ENCODE measurements at places on chromosomes 7 and 10.

GRCh38 chr10:4656576-4657194, 169.3 kb upstream of the AKR1E2 start:
- peak; percentile 36 for DNase-seq

GRCh38 chr7:132280335-132280734, 295.9 kb downstream of the PLXNA4 start:
- DNase-seq, result no peak

GRCh38 chr7:28738412-28738811, 219.7 kb downstream of the TRIL start:
- no peak for DNase-seq

- no peak for DNase-seq
These were observed 181.3 kb downstream of the MAGI2 start for GRCh38 chr7:79272066-79272669.

- no peak for DNase-seq
These were observed 491 bp upstream of the SH2D4B start for GRCh38 chr10:80537086-80537735.

DNA sequence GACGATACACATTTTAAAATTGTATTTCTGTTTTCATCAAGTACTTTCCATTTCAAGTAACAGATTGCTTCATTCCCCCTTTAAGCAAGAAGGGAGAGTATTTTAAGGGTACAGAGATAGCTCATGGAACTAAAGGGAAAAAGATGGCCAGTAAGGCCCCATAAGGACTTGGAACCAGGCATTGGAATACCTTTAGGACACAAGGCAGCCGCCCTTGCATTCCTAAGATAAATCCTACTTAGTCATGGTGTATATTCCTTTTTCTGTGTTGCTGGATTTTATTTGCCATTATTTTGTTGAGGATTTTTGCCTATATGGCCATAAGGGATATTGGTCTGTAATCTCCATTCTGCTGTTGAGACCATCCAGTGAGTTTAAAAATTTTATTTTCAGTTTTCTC, 49.2 kb downstream of the BTRC start:
- DNase-seq, result no peak

DNA sequence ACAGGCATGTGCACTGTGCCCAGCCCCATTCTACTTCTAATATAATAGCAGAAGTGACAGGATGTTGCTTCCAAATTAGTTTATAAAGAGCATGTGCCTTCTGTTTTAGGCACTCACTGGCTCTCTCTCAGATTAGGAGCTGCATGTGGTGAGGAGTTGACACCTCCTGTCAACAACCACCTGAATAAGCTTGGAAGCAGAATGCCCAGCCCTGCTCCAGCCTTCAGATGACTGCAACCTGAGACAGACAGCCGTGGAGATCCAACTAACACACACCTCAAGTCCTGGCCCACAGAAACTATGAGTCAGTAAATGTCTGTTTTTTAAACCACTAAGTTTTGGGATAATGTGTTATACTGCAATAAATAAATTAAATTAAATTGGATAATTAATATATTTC, 54.5 kb downstream of the PARD3 start:
- DNase-seq, result no peak

GRCh38 chr10:97063983-97064837, 121.5 kb downstream of the SLIT1 start:
- DNase-seq, result no peak

DNA sequence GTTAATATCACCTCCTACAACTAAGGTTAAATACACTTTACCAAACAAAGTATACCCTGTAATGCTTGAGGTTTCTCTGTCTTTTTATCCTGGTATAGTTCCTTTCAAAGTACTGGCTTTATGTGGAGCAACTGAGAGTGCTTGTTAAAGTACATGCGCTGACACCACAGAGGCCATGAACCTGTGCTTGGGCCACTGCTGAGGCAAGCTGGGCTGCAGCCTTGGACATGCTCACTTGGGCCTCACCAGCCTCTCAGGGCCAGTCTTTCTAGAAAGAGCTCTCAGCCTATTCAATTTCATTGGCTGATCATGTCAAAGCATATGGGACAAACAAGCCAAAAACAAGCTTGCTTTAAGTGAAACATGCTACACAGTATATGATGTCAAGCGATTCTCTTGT, 126.1 kb upstream of the DNAJB12 start:
- no peak for DNase-seq
